GM06990 (cell line): ENCODE measurements at places on chromosomes 2 and 18.
A peak's percentile ranks its signal among the peaks of the same experiment; 100 is the strongest.

GRCh38 chr2:133456971-133457370, 111.3 kb downstream of the NCKAP5 start:
- DNase-seq = no peak

- no peak for DNase-seq
Observed at GRCh38 chr2:71637736-71638135, 184.4 kb downstream of the DYSF start.

DNA sequence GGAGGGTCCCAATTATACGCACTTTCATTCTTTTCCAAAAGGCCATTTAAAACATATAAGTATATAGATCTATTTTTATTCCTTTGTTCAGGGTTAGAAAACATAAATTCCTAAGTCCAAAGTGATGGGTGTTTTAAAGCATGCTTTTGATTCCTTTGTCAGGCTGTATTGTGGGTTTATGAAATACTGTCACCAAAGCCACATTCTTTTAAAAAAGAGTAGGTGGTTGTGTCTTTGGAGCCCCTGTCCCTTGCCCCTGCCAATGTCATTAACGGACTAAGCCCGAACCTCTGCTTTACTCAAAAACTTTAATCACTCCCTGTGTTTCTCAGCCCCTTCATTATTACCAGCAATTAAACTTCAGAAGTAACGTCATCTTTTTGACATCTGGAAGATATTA, 104.9 kb upstream of the APCDD1 start:
- DNase-seq = no peak

- peak; percentile 69 for DNase-seq
Observed at GRCh38 chr2:43224571-43225092, 1.8 kb downstream of the ZFP36L2 start.

DNA sequence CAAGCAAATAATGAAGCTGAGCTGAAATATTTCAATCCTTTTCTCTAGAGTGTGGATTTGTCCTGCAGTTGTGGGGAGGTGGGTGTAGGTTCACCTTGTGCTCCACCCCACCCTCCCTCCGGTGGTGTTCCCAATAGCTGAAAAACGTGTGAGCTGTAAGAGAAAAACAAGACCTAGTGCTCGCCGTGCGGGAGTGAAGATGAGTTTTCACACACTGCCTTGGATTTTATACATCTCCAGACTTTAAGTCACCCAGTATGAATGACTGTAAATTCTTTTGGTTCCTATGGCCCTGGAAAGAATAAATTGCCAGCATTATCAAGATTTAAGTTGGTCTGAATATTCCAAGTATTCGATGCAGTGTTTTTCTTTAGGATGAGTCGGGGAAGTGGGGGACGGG, 1.9 kb upstream of the SOX11 start:
- no peak for DNase-seq

DNA sequence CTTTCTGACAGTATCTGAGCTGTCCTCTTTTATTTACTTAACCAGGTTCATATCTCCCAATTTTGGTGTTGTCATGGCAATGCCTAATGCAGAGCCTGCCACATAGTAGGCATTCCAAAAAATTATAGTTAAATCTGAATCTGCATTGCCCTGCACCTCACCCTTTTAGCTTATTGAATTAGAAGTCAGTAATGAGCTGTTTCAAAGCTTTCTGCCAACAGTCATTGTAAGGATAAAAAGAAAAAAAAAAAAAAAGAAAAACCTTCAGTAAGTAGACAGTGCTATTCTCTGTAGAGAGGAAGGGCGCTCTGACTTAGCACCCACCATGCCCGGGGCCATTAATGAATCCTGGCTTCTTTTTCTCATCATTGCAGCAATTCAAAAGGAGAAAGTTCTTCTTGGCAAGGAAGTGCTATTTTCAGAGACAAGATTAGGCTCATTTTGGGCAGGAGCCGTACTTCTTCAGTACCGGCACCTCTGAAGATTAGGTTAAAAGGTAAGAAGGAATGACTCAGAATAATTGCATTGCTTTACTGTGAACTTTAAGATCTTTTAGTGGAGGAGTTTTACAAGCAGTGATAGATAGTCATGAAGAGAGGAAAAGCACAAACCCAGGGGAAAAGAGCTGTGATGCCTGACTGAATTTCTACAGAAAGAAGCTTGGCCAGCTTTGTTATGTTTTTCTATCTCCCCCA, 2041.2 kb upstream of the PIK3C3 start:
- DNase-seq = no peak

- no peak for DNase-seq
Observed at GRCh38 chr18:12879840-12880540, 4.0 kb downstream of the PTPN2 start.

- DNase-seq = no peak
Observed at GRCh38 chr2:174764280-174765255, at the start of gene CHRNA1. TSS of gene CHRNA1 (minus strand) at chr2:174764472. CDS start at chr2:174764394, 78 bp downstream.

DNA sequence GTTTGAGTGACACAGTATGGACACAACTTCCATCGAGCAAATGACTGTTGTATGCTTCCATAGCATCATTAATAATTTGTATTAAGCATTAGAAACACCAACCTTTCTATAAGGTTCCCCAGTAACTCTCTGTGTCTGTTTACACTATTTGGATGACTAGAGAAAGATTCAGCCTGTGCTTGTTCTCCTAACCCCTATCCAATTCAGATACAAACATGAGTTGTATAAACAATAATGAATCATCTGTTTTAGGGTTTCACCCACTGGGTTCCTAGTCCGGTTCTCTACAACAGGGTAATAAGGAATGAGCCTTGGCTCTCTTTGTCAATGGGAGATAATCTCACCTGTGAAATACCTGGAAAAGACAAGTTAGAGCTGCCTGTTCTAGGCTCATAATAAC, 894.1 kb upstream of the PIK3C3 start:
- no peak for DNase-seq

DNA sequence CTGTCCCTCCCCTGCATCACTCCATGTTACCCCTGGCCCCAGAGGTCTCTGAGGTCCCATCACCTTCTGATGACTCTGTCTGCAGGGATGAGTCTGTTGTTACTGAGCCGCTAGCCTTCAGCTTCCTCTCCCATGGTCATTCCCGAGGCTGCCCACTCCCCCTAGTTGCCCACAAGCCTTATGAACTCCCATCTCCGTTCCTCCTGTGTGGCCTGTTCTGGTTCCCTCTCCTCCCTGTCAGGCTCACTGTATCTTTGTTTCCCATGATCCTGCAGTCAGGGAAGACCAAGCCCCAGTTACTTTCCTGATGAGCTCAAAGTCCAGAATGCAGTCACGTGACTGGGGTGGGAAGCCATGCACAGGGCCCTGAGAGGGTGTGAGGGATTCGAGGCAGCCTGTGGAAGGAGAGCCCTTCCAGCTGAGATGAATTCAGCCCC, 39.5 kb downstream of the INPP4A start:
- DNase-seq = no peak

DNA sequence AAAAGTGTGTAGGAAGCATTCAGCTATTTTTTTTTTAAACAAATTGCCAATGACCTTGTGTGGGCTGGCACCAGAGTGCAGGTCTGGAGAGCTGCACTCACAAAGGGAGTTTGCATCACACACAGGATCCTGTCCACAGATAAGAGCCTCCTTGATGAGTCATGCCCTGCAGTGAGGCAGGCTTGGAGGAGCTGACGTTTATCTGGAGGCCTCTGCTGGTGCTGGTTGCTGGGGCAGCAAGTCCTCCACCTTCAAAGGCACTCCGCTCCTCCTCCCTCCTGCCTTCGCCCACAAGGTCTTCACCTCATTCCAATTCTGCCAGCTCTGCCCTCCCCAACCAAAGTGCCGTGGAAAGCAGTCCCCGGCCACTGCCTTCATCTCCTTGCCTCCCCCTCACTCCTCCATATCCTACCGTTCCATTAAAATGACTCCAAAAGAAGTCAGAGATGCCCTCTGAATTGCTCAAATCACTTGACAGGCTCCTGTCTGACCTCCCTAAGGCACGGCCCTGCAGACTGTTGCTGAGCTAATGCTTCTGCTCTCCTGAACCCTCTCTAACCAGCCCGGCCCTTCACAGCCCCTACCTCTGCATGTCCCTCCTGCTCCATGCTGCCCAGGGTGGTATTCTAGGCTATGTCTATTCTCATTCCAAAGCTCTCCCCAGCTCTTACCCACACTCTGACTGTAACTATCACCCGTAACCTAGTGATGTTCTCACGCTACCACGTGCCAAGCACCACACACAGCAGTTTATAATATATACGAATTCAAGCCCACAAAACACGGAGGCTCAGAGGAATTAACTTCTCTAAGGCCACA, 30.9 kb downstream of the LONRF2 start:
- DNase-seq = no peak

GRCh38 chr18:74940856-74941255, 268.1 kb downstream of the PTGR3 start:
- DNase-seq = no peak

GRCh38 chr2:34143149-34143548, 544.0 kb upstream of the FAM98A start:
- no peak for DNase-seq

DNA sequence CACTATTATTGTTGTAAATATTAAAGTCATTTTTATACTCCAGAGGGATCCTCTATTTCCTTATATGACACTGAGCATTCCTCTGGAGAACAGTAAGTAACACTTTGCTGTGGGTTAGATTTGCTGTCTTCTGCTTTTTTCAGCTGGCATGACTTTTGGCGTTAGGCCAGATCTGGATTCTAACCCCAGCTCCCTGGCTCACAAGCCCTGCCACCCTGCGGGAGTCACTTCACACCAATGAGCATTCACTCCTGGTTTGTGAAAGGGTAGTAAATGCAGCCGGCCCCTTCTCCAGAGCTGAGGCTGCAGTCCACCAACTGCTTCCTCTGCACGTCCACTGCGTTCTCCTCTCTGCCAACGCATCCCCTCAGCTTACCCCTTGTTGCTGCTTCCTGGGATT, 373.8 kb upstream of the RAB6C start:
- no peak for DNase-seq

DNA sequence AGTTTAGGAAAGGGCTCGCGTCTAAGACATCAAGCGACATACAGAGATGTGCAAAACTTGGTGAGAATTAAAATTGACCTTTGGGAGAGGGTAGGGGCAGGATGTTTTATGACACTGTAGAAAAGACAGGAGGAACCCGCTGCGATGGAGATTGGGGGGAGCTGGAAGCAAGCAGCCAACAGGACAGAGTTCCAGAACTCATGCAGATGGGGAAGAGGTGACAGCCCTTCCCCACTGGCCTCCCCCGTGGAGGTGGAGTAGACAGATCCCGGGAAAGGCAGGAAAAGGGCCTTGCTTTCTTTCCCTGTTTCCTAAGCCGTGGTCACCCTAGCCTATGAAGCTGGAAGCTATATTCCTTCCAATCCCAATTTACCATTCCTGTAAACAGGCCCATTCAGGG, 39.1 kb downstream of the ANO7 start:
- DNase-seq = no peak

DNA sequence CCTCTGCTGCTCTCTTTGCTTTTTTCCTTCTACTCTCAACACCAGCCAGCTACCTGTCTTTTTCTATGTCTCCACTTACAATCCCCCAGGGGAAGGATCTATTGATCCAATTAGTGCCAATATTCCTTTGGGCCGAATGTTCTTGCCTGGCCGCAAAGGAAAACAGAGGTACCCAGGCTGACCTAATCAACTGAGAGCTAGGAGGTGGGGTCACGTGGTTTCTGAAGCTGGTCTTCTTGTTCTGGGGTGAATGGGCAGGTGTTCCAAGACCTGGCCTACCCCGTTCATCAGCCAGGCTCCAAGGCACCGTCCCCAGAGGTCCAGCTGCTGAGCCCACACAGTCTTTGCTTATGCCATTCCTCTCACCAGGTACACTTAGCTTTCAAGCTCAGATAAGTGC, 65.5 kb upstream of the EPAS1 start:
- no peak for DNase-seq

DNA sequence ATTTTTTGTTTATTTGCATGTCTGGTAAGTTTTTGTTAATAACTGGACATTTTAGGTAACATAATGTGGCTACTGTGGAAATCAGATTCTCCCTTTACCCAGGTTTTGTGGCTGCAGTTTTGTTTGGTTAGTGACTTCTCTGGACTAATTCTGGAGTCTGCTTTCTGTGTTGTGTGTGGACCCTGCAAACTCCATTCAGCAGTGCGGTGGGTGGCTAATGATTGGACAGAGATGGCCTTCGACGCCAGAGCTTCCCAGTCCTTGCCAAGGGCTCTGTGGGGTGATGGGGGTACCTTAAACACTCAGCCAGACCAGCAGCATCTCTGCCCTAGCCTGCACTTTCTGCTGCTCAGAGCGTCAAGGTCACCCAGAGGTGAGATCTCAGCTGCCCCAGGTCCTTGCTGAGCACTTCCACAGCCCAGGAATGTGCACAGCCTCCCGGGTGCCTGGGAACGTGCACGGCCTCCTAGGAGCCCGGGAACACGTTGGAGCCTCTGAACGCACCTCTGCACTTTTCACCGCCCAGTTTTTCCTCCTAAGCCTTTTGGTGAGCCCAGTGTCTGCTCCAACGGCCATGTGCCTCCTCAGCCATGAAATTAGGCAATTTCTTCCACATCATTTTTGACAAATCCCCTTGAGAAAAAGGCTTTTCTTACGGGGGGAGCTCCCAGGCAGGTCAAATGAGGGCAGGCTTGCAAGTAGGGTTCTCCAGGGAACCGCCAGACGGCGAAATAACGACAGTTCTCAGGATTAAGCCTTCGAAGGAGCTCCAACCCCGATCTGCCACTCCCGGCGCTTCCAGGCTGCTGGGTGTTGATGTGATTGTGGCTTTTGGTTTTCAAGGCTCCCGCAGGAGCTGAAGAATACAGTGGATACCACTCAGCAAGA, 35.2 kb upstream of the KLF11 start:
- no peak for DNase-seq

- DNase-seq = no peak
Observed at GRCh38 chr2:9952286-9952737, 819 bp downstream of the GRHL1 start.

- DNase-seq = no peak
Observed at GRCh38 chr18:62572456-62572855, 49.6 kb downstream of the ZCCHC2 start.

GRCh38 chr18:5464251-5464650, 79.5 kb downstream of the EPB41L3 start:
- no peak for DNase-seq

GRCh38 chr18:23716966-23717365, 27.7 kb downstream of the LAMA3 start:
- DNase-seq = no peak

DNA sequence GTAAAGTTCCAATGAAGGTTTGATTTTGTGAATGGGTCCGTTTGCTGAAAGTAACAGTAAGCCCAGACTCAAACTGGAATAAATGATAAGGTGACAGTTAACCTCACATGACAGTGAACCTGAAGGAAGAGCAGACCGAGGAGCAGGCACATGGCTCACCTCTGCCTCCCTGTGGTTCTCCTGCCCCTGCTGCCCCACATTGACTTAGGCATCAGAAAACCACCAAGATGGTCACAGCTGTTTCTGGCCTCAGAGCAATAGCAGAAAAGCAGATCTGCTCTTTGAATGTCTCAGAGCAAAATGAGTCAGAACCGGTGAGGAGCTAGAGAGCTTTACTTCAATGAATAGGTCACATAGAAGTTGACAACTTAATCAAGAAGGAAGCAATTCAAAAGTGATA, 487.6 kb downstream of the METTL4 start:
- no peak for DNase-seq
